ENCODE measurements at places on chromosomes 2 and 18.
A peak's percentile ranks its signal among the peaks of the same experiment; 100 is the strongest.

- no peak for DNase-seq
Observed at GRCh38 chr18:35443847-35444246, 53.9 kb downstream of the INO80C start.

GRCh38 chr2:240182001-240182400 lies 41.5 kb upstream of the OTOS start:
- no peak for DNase-seq

DNA sequence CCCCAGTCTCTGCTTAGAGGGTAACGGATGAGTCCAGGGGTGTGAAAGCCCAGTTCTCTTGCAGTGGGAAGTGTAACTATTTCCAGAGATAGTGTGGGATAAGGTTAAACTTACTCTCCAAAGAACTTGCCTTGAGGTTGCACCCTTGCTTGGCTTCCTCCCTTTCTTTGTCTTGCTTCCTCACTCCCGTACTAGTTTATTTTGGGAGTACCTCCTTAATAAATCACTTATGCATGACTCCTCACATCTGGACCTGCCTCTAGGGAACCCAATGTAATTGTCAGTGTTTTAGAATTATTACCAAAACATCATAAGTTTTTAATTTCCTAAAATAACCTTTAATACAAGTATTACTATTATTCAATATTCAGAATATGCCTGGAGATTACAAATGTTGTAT lies 35.2 kb downstream of the CPO start:
- no peak for DNase-seq

- DNase-seq, result peak; percentile 13
Observed at GRCh38 chr2:141611176-141611571, 519.6 kb downstream of the LRP1B start.

DNA sequence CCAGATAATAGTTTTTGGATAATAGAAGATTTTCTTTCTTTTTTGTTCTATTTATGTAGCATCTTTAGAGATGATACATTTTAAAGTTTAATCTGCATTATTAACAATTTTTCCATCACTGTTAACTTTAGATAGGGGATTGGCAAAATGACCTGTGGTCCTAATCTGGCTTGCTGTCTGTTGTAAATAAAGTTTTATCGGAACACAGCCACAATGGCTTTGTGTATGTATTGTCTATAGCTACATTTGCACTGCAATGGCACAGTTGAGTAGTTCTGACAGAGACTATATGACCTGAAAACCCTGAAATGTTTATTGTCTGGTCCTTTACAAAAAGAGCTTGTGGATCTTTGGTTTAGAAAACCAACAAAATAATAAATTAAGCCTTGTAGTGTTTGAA lies 97.0 kb upstream of the CERS6 start:
- DNase-seq, result no peak

DNA sequence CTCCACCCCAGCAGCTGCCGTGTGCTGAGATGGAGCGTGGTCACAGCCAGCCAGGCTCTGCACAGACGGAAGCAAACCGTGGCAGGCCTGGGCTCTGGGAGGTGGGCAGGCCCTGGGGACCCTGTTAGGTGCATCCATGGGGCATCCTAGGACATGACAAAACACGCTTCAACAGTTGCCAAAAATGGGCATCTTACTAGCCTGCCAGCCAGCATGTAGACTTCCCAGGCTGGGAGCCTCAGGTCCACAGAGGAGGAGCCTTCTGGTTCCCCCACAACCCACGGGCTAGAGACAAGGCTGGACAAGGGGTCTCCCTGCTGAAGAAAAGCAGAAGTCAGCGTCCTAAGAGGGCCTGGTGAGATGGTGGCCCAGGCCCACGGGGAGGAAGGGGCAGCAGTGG lies 139.5 kb downstream of the HDAC4 start:
- DNase-seq, result no peak

GRCh38 chr2:177640423-177640822 lies 247.8 kb downstream of the AGPS start:
- no peak for DNase-seq

DNA sequence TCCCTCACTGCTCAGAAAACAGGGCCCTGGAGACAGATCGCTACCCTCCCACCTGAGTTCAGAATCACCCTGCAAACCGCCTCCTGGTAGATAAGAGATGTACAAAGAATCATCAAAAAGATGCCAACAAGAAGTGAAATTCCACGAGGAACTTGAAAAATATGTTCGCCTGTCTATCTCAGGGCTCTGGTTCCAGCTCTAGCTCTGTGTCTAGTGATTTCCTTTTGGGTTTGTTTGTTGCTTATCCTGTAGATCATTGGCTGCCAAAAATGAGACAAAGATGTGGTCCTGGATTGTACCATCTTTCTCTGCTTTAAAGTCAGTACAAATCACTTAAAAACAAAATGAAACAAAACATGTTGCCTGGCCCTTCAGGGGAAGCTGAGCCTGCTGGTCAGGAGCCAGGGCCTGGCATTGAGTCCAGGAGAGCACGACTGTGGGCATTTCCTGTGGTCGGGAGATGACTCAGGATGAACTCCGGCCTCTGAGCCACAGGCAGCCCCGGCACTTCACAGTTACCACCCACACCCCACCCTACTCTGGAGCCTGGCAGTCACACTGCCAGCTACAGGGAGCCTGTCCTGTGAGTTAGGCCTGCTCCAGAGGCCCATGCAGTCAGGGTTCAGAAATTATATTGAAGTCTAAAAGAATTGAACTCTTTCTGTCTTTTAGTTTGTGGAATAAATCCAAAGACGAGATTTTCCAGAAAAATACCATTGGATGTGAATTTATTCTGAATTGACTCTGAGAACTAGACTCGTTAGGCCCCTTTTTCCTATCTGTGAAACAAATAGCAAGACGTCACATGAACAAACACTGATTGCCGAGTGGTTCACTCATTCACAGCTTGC lies 8.0 kb upstream of the ITGB6 start:
- peak; percentile 98 for DNase-seq

DNA sequence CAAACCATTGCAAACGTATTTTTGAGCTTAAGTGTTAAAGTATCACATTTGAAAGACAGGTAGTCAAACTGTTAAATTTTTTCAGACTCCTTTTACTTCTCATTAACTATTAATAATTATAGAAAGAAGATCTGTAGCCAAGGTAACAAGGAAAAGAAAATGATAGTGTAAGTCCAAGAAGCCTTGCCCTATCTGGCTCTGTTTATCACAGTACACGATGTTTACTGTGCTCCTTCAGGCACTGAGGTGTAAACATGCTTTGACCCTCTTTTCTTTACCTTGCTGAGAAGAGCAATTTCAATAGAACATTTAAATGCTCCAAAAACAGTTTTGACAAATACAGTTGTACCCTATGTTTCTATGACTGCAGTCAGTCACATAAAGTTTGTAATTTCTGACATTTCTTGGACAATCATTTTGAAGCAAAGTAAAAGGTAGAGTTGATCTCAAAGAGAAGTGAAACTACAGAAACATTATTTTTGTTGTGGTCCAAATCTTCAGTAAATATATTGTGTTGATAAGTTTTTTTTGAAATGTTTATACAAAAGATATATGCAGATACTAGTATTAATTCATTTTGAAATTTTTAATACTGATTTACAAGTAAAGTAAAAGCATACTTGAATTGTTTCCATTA lies 152.6 kb upstream of the KYNU start:
- no peak for DNase-seq

GRCh38 chr2:227325839-227326195 lies 766 bp downstream of the MFF start:
- DNase-seq, result peak; percentile 62

DNA sequence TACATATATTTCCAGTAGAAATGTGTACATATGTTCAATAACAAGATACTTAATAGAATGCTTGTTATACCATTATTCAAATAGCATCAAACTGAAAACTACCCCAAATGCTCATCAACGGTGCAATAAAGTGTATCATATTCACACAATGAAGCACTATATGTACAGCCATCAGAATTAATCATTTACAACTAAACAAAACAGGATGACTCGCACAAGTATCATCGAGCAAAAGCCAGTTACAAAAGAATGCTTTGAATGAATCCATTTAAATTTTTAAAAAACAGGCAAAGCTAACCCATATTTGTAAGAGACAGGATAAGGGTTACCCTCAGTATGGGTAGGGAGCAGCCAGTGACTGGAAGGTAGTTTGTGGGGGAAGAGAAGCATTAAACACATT lies 132.8 kb upstream of the PDE1A start:
- no peak for DNase-seq

DNA sequence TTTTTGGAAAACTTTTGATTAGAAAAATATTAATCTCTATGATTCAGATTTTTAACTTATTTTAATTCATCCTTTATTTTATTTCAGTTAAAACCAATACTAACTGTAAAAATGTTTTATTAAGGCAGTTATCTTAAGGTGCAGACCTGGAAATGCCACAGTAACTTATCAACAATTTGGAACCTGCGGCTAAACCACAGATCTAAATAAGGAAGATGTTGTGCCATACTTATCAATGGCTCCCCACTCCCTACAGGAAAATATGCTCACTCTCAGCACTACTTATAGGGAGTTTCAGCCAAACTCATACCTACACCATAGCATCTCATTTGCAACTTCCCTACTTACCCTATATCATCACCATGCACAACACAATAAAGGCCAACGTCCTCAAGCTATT lies 226.9 kb upstream of the KYNU start:
- DNase-seq, result no peak

GRCh38 chr2:128263902-128264331 lies 54.8 kb downstream of the HS6ST1 start:
- no peak for DNase-seq

DNA sequence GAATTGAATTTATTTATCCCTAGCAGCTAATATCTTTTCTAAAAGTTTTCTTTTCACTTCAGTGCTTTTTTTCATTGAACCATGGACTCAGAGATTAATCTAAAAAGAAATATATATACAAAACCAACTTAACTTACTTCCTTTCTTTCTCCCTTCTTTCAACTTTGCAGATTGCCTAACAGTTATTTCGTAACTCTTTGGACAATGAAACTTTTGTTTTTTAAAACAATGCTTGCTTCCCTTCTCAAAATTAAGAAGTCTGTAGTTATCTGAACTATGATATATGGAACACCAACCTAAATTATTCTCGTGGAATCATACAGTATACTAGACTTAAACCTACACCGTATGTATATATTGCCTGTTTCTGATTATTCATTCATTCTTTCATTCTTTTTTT lies 62.9 kb downstream of the MIB1 start:
- no peak for DNase-seq

GRCh38 chr2:175359710-175360109 lies 178.2 kb upstream of the ATP5MC3 start:
- no peak for DNase-seq

GRCh38 chr2:189370719-189371118 lies 70.6 kb upstream of the WDR75 start:
- no peak for DNase-seq

DNA sequence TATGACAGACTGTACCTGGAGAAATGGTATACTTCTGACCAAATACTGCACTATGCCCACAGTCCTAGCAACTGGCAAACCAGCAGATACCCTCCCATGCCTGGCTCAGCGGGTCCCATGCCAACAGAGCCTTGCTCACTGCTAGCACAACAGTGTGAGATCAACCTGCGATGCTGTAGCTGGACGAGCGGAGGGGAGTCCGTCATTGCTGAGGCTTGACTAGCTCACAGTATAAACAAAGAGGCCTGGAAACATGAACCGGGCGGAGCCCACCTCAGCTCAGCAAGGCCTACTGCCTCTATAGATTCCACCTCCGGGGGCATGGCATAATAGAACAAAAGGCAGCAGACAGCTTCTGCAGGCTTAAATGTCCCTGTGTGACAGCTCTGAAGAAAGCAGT lies 93.2 kb upstream of the CAB39 start:
- no peak for DNase-seq

DNA sequence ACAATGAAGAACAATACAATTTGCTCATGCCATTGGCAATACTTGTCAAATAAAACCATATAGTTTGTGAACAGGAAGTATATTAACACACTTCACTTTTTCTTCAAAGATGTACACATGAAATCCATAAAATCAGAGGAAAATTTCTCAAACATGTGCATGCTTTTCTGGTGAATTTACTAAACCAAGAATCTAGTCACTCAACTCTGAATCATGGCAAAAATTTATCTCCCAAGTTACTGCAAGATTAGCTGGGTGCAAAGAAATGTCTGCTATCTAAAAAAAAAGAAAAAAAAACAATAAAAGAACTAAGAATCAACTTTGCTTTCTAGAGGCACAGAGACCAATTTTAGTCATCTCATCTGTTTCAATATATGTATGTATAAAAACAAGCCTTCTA lies 419.2 kb downstream of the NR4A2 start:
- DNase-seq, result no peak

DNA sequence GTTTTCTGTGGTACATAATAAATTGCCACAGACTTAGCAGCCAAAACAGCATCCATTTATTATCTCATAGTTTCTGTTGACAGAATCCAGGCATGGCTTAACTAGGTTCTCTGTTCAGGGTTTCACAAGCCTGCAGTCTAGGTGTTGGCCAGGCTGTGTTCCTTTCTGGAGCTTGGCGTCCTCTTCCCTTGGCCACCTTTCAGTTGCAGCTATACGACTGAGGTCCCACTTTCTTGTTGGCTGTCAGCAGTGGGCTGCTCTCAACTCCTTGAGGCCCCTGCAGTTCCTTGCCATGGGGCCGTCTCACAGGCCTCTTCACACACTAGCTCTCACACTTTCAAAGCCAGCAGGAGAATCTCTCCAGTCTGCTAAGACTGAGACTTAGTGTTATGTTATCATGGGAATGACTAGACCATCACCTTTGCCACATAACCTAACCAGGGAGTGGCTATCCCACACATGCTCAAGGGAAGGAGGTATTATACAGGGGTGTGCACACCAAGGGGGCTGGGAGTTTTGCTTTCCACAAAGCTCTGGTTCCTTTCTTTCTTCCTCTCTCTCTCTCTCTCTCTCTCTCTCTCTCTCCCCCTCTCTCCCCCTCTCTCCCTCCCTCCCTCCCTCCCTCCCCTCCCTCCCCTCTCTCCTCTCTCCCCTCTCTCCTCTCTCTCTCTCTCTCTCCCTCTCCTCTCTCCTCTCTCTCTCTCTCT lies 15.8 kb downstream of the RIOK3 start:
- no peak for DNase-seq

GRCh38 chr2:167875529-167875928 lies 371.9 kb downstream of the STK39 start:
- DNase-seq, result no peak

DNA sequence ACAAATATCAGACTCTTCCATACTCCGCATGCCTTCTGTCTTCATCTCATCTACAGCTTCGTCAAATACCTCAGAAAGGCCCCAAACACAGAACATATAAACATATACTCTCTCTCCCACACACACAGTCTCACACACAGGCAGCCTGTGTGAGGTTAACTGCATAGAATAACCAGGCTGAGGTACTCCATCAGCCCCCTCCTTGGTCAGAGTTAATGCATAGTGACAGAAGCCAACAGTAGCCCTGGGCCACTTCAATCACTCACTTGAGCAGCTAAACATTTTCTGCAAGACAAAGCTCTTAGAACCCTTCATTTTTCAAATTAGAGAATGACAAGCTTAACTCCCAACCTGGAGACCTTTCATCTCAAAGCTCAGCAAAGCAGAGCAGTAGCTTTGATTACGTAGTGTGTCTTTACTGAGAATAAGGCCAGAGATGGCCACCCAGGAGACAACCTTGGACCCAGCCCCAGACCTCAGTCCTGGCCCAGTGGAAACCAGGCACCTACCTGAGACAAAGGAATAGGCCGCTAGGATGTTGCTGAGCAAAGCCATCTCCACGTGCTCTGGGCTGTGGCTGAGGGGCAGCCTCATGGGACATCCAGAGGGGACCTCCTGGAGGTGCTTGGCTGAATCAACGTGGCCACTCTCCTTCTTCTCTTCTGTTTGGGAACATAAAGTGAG lies 43.0 kb downstream of the EVA1A start:
- no peak for DNase-seq

Data from astrocyte of the hippocampus (primary cell).